Trophoblast cell (in vitro differentiated cells and primary cell): ENCODE measurements at places on chromosomes 12 and 14.

DNA sequence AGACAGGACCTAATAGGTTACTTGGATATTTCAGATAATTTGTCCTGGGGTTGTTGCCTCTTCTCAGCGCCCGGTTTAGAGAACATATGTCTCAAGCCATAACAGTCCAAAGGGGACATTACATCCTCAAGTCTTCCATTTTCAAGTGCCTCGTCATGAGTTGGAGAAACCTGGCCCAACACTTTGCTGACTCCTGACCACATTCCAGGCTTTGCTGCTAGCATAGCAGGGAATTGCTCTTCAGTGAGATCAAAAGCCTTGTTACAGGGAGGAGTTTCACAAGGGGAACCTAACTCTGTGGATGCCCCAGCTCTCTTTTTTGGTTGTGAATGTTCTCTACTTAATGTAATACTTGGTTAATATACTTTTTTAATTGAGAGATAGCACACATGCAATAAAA, 8.2 kb upstream of the MMP19 start:
- H3K36me3 ChIP-seq = no peaks in the 10 kb centered on the region
- no peaks in the 10 kb centered on the region for H3K4me1 ChIP-seq
- H3K27ac ChIP-seq = no peak overlapping the region

GRCh38 chr14:93430315-93431035, at the start of gene UNC79:
Gene UNC79 (plus strand): TSS chr14:93430939. CDS start chr14:93431030, 91 bp downstream.
- H3K27me3 ChIP-seq = no peaks in the 10 kb centered on the region
- H3K36me3 ChIP-seq = no peaks in the 10 kb centered on the region

- H3K27me3 ChIP-seq = no peaks in the 10 kb centered on the region
- peaks cover 29% of the 10 kb centered on the region for H3K36me3 ChIP-seq
- H3K27ac ChIP-seq = no peak overlapping the region
- no peaks in the 10 kb centered on the region for H3K4me1 ChIP-seq
Measured at GRCh38 chr14:50109342-50109741, 7.0 kb downstream of the VCPKMT start.

GRCh38 chr12:128643155-128643554, 180.6 kb downstream of the SLC15A4 start:
- no peak for DNase-seq
- H3K4me3 ChIP-seq = no peak overlapping the region
- H3K27ac ChIP-seq = no peak overlapping the region
- no peaks in the 10 kb centered on the region for H3K27me3 ChIP-seq
- no peaks in the 10 kb centered on the region for H3K4me1 ChIP-seq
- H3K36me3 ChIP-seq = no peaks in the 10 kb centered on the region

DNA sequence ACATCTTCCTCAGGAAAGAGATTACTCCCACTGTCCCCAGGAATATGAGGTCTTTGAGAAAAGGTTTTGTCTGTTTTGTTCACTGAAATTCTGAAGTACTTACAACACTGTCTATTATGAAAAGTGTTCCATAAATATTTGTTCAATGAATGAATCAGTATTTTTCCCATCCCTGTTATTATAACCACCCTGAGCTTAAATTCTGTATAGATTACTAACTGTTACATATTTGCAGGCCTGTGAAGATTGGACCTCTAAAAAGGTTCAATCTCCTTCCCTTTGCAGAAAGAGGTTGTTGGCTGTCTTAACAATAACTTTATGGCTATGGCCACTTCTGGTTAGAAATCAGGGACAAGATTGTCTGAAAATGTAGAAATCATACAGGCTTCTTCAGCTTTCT, 174.5 kb upstream of the NPAS3 start:
- H3K36me3 ChIP-seq = no peaks in the 10 kb centered on the region
- no peaks in the 10 kb centered on the region for H3K4me1 ChIP-seq
- H3K4me3 ChIP-seq = no peak overlapping the region
- no peak for DNase-seq
- H3K27ac ChIP-seq = no peak overlapping the region
- no peaks in the 10 kb centered on the region for H3K27me3 ChIP-seq

- no peak overlapping the region for H3K4me3 ChIP-seq
- no peaks in the 10 kb centered on the region for H3K27me3 ChIP-seq
- DNase-seq = no peak
- no peak overlapping the region for H3K27ac ChIP-seq
Measured at GRCh38 chr12:1918884-1919236, 408 bp upstream of the CACNA2D4 start.

- H3K27me3 ChIP-seq = no peaks in the 10 kb centered on the region
- no peak overlapping the region for H3K4me3 ChIP-seq
- no peak for DNase-seq
- no peaks in the 10 kb centered on the region for H3K36me3 ChIP-seq
- H3K4me1 ChIP-seq = no peaks in the 10 kb centered on the region
- H3K27ac ChIP-seq = no peak overlapping the region
Measured at GRCh38 chr14:95895720-95896119, 19.1 kb downstream of the TUNAR start.

DNA sequence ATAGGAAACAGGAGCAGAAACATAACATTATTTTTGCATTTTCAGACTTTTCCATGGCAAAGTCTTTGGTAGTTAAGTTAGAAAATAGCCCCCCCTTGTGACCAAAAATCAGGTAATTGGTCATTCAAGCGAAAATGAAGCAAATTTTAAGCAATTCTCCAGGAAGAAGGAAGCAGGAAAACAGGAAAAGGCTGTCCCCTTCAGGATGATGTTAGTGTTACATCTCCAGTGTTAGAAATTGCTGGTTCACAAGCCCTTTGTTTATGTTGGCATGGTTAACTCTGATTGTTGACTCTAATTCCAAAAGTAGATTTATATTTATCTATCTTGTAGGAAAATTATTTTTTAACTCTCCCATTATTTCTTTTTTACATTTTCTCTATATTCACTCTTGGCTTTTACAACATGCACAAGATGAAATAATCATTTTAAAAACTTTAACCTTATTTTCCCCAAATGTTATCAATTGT, 18.8 kb upstream of the GAS2L3 start:
- H3K27me3 ChIP-seq = no peaks in the 10 kb centered on the region
- no peak overlapping the region for H3K4me3 ChIP-seq
- no peak overlapping the region for H3K27ac ChIP-seq
- H3K4me1 ChIP-seq = no peaks in the 10 kb centered on the region
- peak; percentile 94 for DNase-seq
- H3K36me3 ChIP-seq = no peaks in the 10 kb centered on the region

DNA sequence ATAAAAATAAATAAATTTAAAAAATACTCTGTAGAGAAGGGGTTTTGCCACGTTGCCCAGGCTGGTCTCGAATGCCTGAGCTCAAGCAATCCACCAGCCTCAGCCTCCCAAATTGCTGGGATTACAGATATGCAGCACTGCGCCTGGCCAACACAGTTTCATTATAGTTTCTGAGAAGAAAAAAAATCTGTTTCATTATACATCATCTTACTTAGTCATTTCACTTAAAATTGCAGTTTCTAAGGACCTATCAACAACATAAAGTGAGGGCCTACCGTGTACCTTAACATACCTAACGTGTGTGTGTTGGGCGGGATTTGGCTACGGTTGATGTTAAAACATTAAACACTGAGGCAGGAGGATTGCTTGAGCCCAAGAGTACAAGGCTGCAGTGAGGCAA, 28.3 kb downstream of the P2RX2 start:
- no peaks in the 10 kb centered on the region for H3K4me1 ChIP-seq
- H3K27ac ChIP-seq = no peak overlapping the region
- no peaks in the 10 kb centered on the region for H3K27me3 ChIP-seq
- H3K36me3 ChIP-seq = peaks cover 65% of the 10 kb centered on the region
- H3K4me3 ChIP-seq = no peak overlapping the region

DNA sequence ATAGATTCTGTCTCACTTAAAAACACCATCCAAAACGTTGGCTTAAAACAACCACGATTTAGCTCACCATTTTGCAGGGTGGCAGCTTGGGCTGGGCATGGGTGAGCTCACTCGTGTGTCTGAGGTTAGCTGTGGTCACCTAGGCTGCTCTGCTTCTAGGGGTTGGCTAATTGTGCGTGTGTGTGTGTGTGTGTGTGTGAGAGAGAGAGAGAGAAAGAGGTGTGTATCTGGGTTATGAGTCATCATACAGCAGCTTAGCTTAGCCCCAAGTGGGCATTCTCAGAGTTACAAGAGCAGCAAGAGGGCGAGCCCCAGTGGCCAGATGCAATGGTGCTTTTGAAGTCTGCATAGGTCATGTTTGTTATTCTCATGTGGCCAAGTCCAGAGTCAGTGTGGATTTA, 6.0 kb downstream of the FBXW8 start:
- peaks cover 5% of the 10 kb centered on the region for H3K4me1 ChIP-seq
- no peaks in the 10 kb centered on the region for H3K27me3 ChIP-seq
- H3K4me3 ChIP-seq = no peak overlapping the region

DNA sequence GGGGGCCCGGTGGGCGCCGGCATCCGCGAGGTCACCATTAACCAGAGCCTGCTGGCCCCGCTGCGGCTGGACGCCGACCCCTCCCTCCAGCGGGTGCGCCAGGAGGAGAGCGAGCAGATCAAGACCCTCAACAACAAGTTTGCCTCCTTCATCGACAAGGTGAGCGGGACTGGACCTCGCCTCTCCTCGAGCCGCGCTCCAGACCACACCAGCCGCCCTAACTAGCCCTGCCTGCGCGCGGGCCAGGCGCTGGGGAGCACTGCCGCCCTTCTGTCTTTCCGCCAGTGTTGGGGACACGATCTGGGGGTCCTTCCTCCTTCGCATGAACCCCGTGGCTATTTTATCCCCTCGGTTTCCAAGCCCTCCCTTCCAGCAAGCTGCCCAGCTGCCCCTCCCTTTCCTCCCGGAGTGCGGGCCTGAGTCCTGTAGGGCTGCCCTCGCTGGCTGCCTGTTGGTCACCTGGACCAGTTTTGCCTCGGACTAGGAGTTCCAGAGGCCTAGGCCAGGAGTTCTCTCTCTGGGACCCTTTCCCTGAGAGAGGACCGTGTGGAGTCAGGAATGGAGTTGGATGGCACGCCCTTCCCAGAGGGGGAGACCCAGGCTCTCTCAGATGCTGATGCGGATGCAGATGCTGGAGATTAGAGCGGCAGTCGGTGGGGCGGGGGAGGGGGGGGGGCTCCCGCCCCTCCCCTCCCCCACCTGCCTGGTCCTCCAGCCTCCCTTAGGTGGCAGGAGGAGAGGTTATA, 592 bp downstream of the KRT7 start:
- H3K36me3 ChIP-seq = peaks cover 40% of the 10 kb centered on the region
- H3K4me3 ChIP-seq = peak overlapping the region; percentile 75
- H3K27me3 ChIP-seq = no peaks in the 10 kb centered on the region
- peak; percentile 56 for DNase-seq

DNA sequence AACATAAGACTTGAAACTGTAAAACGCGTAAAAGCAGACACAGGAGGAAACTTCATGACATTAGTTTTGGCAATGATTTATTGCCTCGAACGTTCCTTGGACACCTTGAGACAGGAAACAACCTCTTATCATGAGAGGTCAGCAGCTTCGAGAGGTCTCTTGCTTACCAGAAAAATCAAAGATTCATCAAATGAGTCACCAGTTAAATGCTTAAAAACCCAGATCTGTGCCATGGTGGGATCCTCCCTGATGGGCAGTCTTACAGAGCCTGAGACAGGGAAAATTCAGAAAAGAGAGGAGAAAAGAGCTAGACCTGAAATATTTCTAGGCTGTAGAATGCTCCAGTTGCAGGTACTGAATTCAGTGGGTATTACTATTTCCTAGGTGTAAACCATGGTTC, 1093.9 kb downstream of the AACS start:
- H3K36me3 ChIP-seq = no peaks in the 10 kb centered on the region
- no peaks in the 10 kb centered on the region for H3K27me3 ChIP-seq
- no peaks in the 10 kb centered on the region for H3K4me1 ChIP-seq
- no peak overlapping the region for H3K4me3 ChIP-seq
- H3K27ac ChIP-seq = no peak overlapping the region
- DNase-seq = no peak

- H3K27me3 ChIP-seq = no peaks in the 10 kb centered on the region
- H3K27ac ChIP-seq = no peak overlapping the region
- no peak for DNase-seq
Measured at GRCh38 chr14:61647704-61648103, 47.6 kb upstream of the HIF1A start.

- H3K36me3 ChIP-seq = no peaks in the 10 kb centered on the region
- no peak overlapping the region for H3K27ac ChIP-seq
- peaks cover 4% of the 10 kb centered on the region for H3K4me1 ChIP-seq
- no peak overlapping the region for H3K4me3 ChIP-seq
Measured at GRCh38 chr14:91338379-91338778, 79.2 kb downstream of the CCDC88C start.

DNA sequence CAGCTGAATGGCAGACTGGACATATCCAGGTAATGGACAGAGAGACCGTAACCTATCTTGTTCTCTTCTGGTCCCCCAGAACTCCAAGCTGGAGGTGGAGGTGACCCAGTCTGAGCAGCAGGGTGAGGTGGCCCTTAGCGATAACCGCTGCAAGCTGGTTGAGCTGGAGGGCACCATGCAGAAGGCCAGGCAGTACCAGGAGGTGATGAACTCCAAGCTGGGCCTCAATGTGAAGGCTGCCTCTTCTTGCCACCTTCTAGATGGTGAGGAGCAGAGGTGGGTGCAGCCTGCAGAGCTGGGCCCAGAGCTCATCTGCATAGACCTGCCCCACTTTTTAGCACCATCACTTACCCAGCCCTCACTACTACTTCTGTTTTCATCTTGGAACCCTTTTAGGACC, 7.2 kb upstream of the KRT86 start:
- no peaks in the 10 kb centered on the region for H3K36me3 ChIP-seq
- DNase-seq = no peak
- H3K4me3 ChIP-seq = no peak overlapping the region
- no peaks in the 10 kb centered on the region for H3K27me3 ChIP-seq

GRCh38 chr14:96271421-96271762, 15.4 kb downstream of the BDKRB1 start:
- H3K4me3 ChIP-seq = no peak overlapping the region
- peaks cover 38% of the 10 kb centered on the region for H3K4me1 ChIP-seq
- peak; percentile 33 for DNase-seq
